ENCODE measurements at places on chromosomes 5 and 9.

DNA sequence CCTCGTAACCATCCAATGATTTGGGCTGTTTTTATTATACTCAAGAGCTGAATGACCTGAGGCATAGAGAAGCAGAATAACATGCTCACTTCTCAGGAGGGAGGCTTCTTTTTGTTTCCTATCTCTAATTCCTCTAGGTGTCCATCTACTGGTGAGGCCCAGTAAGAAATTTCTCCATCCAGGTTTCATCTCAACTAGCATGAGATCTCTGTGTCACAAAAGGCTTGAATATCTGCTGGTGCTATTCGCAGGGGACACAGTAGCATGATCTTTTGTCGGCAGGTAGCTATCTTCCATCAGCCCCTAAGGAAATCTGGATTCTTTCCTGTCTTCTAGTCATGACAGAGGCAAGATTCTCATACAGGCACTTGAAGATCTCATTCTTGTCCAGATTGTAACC lies 8.9 kb downstream of the IFNE start:
- no peak for DNase-seq

DNA sequence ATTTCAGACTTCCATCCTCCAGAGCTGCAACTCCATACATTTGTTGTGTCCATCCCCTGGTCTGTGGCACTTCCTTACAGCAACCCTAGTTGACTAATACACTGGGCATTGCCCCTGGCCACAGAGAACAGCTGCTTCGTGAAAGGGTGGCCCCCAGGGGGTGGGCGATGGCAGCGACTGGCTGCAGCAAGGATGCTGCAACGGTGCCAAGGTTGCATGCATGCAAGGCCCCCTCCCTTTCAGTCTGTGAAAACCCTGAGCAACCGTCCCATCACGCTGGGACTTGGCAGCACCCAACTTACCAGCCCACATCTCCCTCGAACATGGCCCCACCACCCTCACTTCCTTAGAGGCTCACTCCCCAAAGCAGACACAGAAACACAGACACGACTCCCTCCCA lies 162.5 kb downstream of the MED10 start:
- DNase-seq = no peak

- no peak for DNase-seq
Measured at GRCh38 chr9:94767331-94768072, 41.0 kb downstream of the AOPEP start.

- no peak for DNase-seq
Measured at GRCh38 chr5:30001826-30002225, 1191.7 kb upstream of the CDH6 start.

GRCh38 chr9:91655215-91655614 lies 231.6 kb upstream of the NFIL3 start:
- no peak for DNase-seq

- DNase-seq = no peak
Measured at GRCh38 chr5:36366883-36367282, 65.2 kb upstream of the RANBP3L start.
